ENCODE measurements at places on chromosomes 6 and 20.

DNA sequence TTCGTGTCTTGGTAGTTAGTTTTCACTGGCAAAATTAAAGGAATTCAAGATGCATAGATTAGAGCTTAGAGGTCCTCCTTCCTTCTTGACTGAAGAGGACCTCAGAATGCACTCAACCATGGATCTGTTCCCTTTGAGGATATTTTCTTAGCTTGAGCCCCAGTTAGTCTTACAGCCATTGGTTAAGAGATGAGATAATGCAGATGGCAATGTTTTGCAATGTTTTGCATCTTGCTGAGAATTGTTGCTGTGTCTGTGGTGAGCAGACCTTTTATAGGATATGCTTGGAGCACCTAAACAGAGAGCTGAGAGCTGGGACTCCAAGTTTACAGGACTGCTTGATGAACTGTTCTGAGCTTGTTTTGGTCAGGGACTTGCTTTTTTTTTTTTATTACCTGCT is 107.5 kb downstream of the TMEM170B start:
- no peak for DNase-seq

GRCh38 chr6:42249279-42249678 is 31.6 kb upstream of the MRPS10 start:
- no peak for DNase-seq

GRCh38 chr6:24980507-24981385 is 45.0 kb upstream of the RIPOR2 start:
- no peak for DNase-seq

GRCh38 chr20:48482790-48483189 is 345.0 kb downstream of the PREX1 start:
- no peak for DNase-seq

DNA sequence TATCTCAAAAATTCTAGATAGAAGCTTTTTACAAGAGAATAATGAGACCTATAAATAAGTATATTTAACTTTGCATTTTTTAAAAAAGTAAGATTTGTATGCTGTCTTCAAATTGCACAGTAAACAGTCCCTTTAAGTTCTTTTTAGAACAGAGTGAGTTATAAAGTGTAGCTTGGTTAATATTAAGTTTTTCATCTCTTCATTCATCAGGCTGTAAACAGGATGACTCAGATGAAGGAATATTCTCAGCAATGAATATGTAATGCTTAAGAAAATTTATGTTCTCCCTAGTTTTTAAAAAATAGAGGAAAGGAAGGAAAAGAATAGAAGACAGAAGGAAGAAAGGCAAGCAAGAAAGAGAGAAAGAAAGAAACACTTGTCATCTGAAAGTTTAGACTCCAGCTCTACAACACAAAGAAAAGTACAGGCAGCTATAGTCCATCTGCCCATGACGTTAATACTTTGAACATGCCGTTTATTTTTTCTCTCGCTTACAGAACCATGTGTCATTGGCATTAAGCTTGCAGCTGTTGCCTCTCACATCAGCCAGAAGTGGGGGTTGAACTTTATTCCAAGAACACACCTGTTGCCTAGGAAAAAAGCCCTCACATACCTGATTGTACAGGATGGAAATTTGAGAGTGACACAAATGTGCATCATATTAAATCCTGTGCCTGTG is 36.1 kb downstream of the CAP2 start:
- no peak for DNase-seq

- no peak for DNase-seq
Measured at GRCh38 chr6:129646642-129647041, 63.3 kb downstream of the ARHGAP18 start.

DNA sequence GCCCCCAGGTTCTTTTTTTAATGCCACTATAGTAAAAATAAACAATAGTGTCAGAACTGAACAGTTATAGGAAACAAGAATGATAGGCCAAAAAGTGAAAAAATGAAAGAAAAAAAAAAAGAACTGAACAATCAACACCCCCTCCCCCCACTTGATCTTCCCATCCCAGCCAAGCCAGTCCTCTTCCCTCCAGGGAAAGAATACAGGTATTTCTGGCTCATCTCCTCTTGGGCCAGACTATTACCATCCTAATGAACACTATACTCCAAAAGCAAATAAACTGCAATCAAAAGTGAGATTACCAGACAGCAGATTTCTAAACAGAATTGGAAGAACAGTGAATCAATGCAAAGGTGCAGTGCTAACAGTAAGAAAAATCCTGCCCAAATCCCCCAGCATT is 21.3 kb upstream of the C20orf203 start:
- no peak for DNase-seq

DNA sequence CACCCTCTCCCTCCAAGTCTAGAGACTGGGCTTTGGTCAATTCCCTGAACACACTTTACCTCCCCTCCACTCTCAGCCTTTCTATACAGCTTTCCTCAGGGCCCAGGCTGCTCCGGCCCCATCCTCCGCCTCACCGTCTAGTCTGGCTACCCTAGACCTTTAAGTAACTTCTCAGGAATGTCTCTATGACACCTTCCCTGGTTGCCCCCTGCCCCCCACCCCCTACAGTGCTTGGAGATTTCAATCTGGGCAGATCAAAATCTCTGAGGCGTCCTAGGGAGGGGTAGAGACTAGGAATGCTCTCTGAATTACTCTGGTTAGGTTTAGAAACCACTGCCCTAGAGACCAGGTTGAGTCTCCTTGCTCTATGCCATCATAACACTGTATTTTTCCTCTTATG is 6.1 kb downstream of the UBE2J1 start:
- no peak for DNase-seq

GRCh38 chr20:59677586-59677985 is 73.2 kb downstream of the PHACTR3 start:
- DNase-seq, result no peak

DNA sequence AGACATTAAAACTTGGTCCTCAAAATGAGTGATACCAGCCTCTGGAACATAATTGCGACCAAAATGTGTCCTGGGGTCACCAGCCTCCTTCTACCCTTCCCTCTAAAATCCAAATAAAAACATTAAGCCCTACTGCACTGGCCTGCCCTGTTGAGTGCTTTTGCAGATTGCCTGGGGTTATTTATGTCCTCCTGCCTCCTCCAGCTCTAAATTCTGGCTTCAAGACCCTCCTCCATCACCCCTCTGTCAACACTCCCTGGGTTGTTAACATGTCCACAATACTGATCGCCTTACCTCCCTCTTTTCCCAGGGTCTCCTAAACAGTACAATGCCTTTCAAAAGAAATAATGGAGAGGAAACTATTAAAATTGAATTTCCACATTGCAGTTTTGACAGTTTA is 327.5 kb downstream of the NRN1 start:
- DNase-seq, result no peak

DNA sequence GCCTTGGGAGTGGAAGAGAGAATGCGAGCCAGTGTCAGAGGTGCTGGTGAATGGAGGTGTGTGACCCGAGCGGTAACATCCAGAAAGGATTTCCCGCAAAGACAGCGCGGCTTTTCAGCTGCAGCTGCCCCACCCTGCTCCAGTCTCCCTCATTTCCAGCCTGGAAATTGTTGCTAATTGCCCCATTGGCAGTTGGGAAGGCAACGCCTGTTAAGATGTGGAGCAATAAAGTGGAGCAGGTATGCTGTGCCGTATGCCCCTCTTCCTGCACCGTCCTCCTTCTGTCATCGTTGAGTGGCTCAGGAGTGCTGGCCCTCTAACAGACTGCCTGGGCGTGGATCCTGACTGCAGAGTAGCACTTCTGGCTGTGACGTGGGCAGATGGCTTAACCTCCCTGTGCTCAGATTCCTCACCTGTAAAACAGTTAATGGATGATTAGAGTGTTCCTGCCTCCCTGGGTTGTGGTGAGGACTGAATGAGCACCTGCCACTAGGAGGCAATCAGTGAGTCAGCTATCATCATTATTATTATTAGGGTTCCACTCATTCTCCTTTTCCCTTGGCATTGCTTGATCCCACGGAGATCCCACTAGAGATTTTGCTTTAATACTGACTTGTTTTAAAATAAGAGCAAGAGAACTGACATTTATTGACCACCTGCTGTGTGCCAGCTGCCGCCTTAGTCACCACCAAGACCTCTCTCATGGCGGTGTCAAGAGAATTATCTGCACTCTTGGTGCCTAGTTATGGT is 11.7 kb downstream of the ARFGEF2 start:
- no peak for DNase-seq

DNA sequence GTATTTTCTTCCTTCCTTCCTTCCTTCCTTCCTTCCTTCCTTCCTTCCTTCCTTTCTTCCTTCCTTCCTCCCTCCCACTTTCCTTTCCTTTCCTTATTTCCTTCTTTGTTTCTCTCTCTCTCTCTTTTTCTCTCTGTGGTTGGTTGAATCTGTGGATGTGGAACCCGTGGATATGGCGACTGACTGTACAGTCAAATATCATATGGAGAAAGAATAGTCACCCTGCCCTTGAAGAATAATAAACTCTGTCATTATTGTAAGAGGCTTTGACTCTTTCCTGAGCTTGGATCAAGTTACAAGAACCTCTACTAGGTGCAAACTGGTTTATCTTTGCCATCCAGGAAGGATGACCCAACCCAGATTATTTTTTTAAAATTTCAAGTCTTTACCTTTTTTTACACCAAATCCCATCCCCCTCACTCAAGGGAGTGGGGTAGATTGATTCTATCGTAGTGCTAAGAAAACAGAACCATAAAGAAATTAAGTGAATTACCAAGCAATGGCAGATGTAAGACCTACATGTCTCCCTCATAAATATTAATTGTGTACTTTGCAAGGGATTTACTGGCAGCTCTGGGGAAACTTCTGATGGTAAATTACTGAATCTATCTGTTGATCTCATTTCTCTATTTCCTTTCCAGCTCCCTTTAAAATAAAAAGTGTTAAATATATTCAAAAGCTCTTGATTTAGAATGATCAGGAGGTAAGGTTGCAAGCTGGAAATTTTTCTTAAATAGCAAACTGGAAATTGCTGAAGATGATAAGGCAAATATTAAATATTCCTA is 667.5 kb downstream of the UTRN start:
- DNase-seq, result no peak

DNA sequence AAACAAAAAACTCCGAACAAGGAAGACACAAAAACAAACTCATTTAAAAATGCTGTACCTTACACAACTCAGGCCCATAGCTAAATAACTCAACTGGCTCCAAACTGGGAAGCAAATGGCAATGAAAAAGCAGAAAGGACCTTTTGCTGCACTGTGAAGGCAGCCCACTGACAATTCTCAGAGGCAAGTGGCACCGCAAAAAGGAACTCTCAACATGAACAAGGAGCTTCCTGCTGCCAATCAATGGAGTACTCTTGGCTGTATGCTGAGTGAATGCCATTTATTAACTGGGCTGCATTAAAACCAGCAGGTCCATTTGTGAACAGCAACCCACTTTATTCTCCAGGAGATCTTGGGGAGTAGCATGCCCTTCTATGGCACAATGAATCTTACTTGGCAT is 209.9 kb downstream of the PTPRK start:
- no peak for DNase-seq
